ENCODE measurements at places on chromosomes 4 and X. TPM values are rescaled to one million over a fixed set of nuclear protein-coding genes. Genes with fewer than 3 reads are reported as not detected.

The SAGE1 gene
- not detected for polyA plus RNA-seq

The SLC2A9 gene
- 5.8 TPM for polyA plus RNA-seq

The KIT gene
- 0.49 TPM for polyA plus RNA-seq

The POU3F4 gene
- not detected for polyA plus RNA-seq

The IBSP gene
- not detected for polyA plus RNA-seq

The SPATA4 gene
- polyA plus RNA-seq = not detected

The TMA16 gene
- 12.6 TPM for polyA plus RNA-seq

The FHIP1A gene
- 5.4 TPM for polyA plus RNA-seq
